ENCODE measurements at places on chromosomes 5 and 9.
A peak's percentile ranks its signal among the peaks of the same experiment; 100 is the strongest.

- no peak for DNase-seq
Measured at GRCh38 chr9:90843525-90843924, 41.9 kb downstream of the SYK start.

DNA sequence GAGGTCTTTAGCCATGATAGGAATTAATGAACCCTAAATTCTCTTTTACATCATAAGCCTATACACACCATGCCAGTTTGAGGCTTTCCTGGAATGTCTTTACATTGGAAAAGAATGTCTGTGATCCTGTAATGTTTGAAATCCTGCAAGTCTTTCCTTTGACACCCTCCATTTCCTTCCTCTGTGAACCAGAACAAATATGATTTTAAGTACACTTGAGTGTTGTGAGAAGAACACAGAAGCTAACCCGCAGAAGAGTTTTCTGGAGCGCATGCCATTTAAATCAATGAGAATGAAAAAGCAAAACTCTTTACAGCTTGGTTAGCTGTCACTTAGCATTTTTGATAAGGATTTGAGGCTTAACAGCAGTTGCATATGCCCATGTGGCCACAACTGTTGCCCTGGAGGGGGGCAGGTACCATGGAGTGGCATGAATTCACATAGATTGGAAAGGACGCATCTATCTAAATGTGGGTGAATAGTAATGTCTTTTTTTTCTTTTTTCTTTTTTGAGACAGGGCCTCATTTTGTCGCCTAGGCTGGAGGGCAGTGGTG is 372.6 kb downstream of the KDM4C start:
- DNase-seq: no peak

DNA sequence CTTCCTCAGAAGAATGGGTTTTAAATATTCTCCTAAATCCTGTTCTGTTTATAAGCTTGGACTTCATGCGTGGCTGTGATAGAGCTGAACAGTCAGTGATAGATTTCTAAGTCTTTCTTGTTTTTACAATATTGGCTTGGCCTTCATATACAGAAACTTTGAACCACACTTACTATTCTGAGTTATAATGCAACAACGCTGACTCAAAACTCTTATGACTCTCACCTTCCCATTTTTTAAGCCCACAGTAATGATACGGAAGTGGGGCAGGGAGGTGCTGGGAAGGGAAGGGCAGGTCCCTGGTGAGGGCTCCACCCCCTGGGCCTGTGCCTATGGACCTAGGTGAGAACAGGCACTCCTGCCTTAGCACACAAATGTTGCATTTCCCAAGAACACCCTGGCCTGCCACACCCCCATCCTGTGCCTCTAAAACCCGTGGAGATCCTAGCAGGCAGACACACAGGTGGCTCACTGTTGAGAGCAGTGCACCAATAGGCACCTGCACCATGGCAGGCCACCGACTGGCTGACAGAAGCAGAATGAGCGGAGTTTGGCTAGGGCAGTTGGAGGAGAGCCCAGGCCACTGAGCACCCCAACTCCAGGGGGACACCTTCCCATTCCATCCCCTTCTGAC is 376.7 kb downstream of the GABRG2 start:
- no peak for DNase-seq

DNA sequence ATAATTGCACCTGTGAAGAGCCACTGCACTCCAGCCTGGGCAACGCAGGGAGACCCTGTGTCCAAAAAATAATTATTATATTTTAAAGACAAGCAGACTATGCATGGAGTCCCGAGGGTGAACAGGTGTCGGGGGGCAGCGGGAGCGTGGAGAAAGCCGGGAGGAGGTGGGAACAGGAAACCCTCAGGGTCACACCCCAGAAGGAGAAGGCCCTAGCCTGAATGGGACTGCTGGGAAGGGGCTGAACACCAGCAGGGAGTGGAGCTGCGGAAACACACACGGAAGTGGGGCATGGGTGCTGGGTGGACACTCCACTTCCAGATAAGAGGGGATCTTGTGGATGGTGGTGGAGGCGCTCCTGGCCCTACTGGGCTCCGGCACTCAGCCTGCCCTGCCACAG is 12.8 kb downstream of the SURF6 start:
- no peak for DNase-seq

DNA sequence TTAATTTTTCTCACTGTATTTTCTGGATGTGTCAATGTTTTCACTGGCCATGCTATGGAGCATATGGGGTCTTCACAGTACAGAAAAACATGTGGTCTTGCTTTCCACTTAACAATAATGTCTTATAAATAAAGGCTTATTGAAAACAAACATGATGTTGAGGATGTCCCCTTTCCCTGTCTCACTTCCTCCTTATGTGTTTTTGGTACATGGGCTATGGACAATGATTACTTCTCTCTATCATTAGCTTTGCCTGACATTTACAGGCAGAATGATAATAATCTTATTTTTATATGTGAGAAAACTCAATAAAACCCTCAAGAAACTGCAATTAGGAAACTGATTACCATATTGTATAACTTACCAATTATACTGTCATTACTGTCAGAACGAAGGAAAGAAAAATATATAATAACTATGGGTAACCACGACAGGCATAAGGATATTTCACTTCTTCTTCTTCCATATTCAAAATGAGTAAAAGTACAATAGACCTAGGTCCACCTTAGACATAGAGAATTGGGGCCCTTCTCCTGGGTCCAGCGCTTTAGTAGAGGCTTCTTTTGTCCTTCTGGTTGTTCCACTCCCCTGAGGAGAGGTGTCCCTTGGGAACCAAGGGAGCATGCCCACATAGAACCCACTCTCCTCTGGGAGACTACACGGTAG is 375.0 kb downstream of the MAN2A1 start:
- no peak for DNase-seq

DNA sequence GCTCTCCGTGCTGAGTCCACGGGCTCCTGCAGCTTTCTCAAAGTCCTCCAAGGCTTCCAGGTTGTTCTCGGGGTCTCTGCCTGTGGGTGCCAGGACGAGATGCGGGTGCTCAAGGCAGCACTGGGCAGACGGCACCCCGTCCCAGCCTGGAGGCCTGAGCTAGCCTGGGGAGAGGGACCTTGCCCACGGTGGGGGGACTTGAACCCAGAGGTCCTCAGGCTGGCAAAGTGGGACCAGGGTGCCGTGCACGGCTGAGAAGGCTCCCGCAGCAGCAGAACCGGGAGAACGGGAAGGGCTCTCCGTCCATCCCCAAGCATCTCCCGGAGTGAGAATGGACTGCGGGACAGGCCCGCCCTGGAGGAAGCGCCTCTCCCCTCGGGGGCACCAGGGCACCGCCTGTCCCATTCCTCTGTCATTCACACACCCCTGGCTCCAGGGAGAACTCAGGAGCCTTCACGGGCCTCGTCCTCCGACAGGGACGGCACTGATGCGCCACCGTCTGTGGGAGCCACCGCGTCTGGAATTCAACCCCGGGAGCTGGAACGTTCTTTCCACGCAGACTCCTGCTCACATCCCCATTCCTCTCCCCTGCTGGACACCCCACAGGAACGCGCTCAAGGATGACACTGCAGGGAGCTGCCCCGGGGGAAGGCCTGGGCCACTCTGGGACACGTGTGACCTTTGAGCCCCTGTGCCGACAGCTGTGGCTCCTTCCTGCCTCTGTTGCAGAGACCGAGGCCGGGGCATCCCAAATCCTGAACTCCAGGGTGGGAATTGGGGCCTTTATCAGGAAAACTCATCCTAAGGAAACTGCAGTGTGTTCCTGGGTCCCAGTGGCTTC is 16.3 kb upstream of the OBP2B start:
- no peak for DNase-seq

DNA sequence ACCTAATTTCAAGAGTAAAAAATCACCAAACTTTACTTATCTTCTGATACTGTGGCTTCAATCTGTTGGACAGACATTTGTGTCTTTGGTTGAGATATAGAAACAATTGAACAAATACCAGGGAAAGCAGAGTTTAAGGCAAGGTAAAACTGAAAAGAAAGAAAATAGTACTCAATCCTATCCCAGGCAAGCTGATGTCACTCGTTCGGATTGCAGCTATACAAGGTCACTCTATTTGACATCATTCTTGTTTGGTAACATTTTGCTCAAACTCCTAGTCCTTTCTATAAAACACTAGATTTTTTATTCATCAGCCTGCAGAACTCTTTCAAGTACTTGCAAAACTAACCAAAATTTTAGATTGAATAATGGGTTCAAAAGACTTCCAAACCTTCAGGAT is 91.9 kb upstream of the ANKRD55 start:
- DNase-seq: no peak

DNA sequence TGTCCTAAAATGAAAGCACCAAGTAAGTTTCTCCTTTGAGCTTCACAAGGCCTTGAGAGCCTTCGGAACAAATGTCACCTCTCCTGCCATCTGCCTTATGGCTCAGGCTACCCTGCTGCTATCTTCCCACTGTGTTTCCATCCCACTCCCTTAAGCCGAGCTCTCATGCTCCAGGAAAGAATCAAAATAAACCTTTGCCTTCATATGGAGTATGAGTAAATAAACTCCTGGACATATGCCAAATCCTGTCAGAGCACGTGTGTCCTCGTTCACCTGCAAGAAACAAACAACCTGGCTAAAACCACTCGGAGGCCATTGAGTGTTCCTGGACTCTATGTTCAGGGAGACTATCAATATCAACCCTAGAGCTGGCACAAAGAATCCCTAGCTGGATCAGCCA is 122.3 kb upstream of the CCDC112 start:
- DNase-seq: no peak

- DNase-seq: no peak
Measured at GRCh38 chr5:173707392-173707791, 90.9 kb upstream of the BOD1 start.

DNA sequence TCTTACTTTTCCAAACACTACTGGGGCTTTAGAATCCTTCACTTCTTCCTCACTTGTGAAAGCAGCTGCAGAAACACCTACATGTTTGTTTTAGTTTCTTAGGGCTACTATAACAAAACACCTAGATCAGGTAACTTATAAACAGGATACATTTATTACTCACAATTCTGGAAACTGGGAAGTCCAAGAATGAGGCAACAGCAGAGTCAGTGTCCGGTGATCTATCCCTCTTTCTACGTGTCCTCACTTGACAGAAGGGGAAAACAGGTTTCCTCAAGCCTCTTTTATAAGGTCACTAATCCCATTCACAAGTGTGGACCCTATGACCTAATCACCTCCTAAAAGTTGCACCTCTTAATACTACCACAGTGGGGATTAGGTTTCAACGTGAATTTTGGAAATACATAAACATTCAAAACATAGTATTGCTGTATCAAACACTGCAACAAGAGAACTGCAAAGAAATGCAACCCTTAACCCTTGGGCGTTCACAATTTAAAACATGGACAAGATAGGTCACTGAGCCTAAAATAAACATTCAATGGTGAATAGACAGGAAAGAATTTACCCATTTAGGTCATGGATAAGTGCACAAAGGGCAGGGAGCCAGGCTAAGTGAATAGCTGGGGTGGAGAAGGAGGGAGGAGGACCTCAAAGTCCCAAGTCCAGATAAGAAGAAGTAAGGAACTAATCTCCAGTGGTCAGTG is 104.3 kb downstream of the PIK3R1 start:
- no peak for DNase-seq

DNA sequence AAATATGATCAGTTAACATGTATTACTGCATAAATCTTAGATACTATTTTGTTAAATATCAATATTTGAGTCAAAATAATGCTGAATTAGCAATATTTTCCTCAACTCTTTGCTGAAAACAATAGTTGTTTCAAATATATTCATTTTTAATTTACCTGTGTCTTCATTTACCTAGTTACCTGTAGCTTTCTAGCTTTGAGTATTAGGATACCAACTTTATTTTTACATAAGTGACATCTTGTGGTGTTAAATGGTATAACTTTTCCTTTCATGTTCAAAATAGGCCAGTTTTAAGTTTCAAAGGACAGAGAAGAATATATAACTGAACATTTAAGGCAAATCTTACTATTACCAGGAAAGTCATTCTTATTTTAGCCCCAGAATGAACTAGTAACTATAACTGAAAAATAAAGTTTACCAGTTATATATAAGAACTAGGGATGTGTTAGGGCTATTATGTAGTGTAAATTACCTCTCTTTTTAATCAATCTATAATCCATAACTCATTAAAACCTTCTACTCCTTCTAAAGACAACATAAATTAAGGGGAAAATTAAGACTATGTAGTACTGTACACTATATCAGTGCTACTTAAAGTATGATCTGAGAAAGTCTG is 25.3 kb downstream of the AP3B1 start:
- DNase-seq: no peak

DNA sequence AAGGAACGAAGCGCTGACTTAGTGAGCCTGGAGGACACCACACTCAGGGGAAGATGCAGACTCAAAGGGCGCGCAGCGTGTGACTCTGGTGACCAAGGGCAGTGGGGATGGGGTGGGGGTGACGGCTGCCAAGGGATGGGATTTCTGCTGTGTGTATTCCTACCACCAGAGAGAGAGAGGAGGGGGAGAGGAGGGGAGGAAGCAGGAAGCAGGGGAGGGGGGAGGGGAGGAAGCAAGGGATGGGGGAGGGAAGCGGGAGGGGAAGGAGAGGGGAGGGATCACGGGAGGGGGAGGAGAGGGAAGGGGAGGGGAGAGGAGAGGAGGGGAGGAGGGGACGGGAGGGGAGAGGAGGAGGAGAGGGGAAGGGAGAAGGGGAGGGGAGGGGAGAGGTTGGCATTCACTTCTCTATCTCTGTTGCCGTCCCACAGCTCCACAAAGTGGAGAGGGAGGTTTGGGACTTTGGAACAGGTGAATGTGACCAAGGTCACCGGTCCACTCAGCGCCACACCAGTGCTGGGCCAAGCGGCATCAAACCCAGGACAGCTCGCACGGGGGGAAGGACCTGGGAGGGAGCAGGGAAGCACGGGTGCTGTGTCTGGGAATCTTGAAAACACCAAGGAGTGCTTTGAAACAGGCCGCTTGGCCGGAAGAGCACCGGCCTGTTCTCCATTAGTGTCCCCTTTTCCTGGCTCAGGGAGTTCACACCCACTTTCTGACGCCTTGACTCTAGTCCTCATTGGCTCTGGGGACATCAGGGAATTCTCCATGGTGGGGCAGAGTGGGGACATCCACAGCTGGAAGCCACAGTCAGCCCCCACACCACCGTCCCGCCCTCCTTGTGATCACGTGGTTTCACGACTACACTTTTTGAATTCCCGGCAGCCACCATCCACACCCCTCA is 77.4 kb downstream of the VAV2 start:
- no peak for DNase-seq

DNA sequence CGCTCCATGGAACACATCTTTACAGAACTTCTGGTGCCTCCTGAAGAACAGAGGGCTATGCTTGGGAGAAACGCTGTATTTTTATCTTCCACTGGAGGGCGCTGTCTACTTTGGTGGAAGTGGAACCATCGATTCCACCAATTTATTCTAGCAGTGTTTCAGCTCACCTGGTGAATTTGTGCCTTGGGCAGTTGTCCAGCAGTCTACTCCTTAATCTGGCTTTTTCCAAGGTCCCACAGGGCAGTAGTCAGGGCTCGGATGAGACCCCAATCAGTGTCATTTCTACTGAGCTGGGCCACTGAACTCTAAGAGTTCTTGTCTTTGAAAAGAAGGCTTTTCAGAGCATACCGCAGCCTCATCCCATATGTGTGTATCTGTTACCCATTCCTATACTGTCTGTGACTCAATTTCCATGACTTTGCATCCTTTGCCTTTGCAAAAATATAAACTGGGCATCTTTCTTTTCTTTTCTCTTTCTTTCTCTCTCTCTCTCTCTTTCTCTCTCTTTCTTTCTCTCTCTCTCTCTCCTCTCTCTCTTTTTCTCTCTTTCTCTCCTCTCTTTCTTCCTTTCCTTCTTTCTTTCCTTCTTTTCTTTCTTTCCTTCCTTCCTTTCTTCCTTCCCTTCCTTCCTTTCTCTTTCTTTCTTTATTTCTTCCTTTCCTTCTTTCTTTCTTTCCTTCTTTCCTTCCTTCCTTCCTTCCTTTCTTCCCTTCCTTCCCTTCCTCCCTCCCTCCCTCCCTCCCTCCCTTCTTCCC is 138.4 kb upstream of the ZNF618 start:
- DNase-seq: peak; percentile 2

- no peak for DNase-seq
Measured at GRCh38 chr9:69081261-69081660, 45.7 kb downstream of the FXN start.
